ENCODE measurements at places on chromosomes 3 and 15. TPM values are rescaled to one million over a fixed set of nuclear protein-coding genes. Genes with fewer than 3 reads are reported as not detected.

The TMEM207 gene
- not detected for total RNA-seq

DNA sequence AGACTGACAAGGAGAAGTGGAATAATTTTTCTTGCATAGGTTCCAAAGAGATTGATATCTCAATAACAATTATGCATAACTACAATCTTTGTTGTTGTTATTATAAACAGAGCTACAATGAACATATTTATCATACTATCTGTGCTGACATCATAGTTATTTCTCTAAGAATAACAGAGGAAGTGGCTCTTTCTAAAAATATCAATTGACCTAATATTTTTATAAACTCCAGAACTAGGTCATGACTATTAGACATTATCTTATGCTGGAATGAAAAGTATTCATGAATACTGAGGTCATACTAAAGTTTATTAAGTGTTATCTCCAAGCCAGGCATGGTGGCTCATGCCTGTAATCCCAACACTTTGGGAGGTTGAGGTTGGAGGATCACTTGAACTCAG, 114.1 kb downstream of the DCLK3 start:
- no peak for DNase-seq

The SLC28A2 gene
- total RNA-seq = not detected

DNA sequence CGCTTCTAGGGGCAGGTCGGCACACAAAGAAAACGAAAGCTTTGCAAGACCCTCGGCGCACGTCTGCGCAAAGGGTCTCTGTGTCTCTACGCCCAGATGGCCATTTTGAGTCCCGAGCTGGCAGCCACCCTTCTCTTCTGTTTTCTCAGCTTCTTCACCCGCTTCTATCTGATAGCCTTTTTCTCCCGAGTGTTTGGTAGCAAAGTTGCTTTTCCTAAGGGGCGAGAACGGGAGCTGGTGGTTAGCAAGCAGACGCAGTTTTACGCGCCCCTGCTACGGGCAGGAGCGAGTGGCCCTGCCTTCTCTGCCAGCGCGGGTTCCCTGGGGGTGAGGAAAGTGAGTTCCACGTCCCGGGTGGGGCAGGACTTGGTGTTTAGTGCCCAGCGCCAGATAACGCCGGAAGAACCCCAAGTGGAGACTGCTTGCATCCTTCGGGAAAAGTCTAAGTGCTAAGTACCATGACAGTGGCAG, 2.9 kb upstream of the MKRN2 start:
- no peak for DNase-seq

DNA sequence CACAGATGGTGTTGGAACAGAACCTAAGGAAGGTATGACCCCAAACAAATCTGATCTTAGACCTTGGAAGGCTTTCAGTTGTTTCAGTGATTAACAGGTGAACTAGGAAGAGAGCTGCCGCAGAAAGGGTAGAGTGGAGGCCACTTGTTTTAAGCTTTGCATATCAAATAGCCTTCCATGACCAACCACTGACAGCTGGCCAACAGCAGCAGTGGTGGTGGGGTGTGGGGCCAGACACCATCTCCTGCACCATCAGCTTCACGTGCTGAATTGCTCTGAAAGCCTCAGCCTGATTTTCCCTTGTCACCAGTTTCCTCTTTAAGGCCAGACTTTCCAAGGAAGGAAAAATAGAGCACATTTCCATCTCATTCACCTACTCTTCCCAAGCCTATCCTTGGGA, 16.6 kb upstream of the OSBPL11 start:
- no peak for DNase-seq

The GUCA1C gene
- total RNA-seq = 0.81 TPM

DNA sequence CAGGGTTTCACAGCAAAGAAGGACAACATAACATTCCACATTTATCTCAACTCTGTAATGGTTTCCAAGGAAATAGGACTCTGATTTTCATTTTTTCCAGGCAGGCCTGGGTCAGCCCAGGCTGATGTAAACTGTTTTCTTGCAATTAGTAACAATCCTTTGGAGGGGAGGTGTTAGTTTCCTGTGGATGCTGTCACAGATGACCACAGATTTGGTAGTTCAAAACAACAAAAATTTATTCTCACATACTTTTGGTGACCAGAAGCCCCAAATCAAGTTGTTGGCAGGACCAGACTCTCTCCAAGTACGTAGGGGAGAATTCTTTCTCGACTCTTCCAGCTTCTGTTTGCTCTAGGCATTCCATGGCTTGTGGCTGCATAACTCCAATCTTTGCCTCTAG, 88.0 kb downstream of the EDEM1 start:
- DNase-seq = no peak

- no peak for DNase-seq
These were observed 2.9 kb downstream of the THBS1 start for GRCh38 chr15:39583596-39584265.

- DNase-seq = no peak
These were observed 10.7 kb upstream of the SIAH2 start for GRCh38 chr3:150773616-150774192.

- DNase-seq = no peak
These were observed 247.3 kb upstream of the SUCLG2 start for GRCh38 chr3:67901681-67902080.

DNA sequence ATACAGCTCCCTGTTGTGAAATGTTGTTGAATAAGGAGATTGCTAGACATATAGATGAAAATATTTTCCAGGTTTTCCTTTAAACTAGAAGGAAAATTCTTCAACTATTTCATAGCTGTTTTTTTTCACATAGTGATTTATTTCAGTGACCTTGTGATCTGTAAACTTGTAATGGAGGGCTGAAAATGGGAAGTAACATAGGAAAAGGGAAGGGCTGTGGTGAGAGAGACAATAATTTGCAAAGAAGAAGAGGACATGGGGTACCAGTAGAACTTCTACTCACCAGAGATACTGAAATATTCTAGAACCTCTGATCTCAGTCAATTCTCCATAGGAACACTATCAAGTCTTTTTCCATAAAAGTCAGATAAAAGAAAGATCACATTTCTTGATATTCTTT, 60.4 kb downstream of the PLS1 start:
- DNase-seq = no peak

DNA sequence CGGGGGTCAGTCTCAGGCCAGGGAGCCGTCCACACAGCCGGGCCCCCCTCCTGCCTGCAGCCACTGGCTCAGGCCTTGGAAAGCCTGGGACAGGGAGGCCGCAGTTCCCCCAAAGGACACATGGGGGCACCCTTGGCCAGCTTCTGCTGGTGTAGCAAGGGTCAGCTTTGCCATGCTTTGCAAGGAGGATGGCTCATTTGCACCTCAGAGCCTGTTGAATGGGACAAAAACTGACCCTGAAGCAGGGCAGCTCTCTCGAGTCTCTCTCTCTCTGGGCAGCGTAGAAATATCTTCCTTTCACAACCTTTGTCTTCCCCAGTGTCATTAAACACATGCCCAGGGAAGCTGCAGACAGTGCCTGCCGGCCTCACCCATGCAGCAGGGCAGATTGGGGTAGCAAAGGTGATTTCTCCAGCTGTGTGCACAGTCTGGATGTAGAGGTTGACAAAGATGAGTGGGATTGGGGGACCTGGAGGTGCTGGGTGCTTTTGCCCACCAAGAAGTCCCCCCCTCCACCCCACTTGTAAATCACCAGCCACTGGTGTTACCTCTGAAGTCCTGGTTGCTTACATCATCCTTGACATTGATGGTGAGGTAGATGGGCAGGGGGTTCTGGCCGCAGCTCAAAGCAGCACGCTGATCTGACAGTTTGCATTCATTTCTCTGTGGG, 17.4 kb upstream of the EHD4 start:
- DNase-seq = peak; percentile 93

The NEK10 gene
- 3.3 TPM for total RNA-seq
